ENCODE measurements at places on chromosomes 2 and 18. TPM values are rescaled to one million over a fixed set of nuclear protein-coding genes. Genes with fewer than 3 reads are reported as not detected.

Gene TNFAIP6
- total RNA-seq = 0.16 TPM

Gene PROC
- total RNA-seq = not detected

Gene OTOF
- total RNA-seq = not detected

Gene MROH2A
- total RNA-seq = not detected

Gene EVX2
- 0.05 TPM for total RNA-seq

Measured in A375 (cell line).